ENCODE measurements at places on chromosomes 11 and 22.

DNA sequence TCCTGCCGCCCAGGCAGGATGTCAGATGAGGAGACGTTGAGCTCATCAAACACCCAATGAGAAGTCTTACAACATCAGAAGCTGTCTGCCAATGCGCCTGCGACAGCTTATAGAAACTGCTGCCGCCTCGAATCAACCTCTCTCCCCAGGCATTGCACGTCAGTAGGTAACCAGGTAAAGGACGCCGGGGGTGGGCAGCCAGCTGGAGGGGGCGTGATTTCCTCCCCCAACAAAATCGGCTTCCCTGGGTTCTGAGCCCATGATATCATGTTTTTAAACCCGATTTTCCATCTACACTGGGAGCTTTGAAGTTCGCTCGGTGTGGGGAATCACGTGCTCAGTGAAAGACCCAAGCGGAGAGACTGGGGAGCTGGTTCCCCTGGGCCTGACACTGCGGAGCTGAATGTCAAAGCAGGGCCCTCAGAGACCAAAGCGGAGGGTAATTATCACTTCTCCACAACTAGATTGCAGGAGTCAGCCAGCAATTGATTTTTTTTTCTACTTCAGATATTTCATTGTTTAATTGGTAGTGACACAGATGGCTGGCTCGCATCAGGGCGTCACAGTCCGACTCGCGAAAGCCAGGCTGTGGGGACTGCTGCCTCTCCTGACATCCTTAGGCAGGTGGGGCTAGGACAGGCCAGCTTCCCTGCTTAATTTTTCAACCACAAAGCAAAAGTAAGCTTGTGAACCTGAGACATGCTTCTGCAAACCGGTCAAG, 15.4 kb downstream of the FAM83F start:
- DNase-seq: no peak

DNA sequence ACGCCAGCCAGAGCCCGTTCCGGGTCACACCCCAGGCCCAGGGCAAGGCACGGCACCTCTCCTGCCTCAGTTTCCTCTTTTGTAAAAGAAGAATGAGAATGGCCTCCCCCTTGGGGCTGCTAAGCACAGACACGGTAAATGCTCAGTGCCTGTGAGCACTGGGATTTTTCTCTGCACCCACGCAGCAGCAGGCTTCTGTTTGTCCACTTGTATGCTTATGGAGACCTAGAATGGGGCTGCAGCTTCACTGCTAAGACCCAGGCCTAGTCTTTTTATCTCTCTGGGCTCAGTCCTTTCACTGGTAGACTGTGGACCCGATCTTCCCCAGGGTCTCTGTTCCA, 1327.9 kb downstream of the TBC1D22A start:
- no peak for DNase-seq

DNA sequence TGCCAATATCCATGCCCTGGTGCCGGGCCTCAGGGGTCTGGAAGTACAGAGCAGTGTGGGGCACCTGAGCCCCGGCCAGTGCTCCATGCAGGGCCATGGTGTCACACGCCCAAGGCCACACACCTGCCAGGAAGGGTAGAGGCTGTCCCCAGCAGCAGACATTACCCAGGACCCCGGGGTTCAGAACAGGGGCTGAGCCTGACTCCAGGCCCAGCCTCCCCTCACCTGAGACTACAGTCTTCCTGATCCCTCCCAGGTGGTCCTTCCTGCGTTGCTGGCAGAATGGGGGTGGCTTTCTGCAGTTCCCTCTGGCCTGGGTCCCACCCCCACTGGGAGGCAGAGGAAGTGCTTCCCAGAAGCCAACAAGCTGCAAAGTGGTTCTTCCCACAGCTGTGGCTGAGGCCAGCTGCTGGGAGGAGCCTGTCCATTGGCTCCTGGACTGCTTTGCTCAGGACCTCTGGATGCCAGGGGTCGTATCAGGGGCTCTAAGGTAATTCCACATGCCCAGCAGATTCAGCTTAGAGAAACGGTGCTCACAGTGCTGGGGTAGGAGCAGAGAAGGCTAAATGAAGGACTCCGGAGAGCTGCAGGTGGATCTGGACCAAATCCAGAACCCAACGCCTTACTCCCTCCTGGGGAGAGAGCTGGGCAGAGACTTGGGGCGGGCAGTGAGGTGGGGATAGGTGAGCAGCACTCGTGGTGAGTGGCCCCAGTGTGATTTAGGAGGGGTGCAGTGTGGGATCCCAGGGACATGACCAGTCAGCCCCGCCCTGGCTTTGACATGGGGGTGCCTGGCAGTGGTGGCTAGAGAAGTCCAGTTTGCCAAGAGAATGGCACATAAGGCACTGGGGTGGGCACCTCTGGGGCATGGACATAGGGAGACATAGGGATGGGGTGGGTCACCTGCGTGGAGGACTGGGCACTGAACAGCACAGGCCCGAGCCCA, 12.6 kb downstream of the TCIRG1 start:
- DNase-seq: no peak

GRCh38 chr22:44786610-44787009, 34.2 kb downstream of the ARHGAP8 start:
- no peak for DNase-seq

DNA sequence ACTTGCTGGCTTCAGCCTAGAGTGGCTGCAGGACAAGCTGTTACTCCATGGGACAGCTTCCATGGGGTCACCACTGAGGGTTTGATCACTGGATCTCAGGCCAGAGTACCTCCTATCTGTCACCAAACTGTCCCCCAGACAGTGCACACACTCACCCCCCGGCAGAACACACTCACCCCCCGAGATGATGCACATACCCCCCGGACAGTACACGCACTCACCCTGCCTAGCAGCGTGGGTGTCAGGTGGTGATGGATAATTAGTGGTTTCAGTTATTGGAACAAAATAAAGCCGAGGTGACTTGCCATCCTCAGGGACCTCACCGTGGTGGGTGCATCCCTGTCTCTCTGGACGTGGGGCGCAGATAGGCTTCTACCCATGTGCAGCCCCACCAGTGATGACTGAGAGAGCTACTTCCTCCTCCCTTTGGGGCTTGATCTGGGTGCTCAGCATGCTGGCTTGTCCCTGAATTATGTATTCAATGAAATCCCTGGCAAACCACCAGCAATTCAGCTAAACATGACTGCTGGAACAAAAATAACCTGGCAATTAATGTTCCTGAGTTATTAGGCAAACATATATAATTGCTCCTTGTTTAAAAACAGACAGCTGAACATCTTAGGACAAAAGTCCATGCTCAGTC, 18.9 kb downstream of the TANGO2 start:
- DNase-seq: no peak

DNA sequence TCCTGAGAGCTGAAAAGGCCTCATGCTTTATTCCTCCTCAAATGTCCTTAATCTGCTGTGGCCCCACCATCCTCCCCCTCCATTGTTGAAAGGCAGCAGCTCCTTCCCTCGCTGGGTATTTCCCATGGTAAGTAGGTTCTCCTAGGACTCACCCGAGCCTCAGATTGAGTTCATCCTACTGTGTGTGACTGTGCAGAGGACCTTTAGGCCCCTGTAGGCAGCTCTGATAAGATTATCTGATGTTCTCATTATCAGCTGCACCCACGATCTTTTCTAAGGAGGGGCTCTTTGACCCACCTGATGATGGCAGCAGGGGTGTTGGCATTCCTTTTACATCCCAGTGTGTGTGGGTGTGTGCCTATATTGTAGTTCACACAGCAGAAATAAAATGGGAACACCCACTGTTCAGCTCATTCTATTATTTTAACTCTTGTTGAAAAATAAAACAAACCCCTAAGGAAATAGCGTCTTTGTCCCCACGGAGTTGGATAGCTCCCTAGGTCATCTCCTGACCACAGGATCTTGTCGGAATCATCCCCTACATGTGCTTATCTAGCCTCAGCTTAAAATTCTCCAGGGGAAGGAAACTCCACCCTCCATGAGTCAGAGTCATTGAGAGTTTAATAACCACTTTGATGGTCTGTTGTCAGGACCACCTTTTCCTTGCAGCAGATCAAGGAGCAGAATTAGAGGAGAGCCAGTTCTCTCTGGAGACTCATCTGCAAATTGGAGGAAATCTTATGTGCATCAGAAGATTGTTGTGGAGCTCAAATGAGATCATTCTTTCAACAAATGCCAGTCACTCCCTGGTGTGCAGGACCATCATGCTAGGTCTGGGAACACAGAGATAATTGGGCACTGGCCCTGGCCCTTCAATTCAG, 19.3 kb downstream of the ENDOD1 start:
- no peak for DNase-seq

- DNase-seq: no peak
These were observed 428.8 kb downstream of the DYNC2H1 start for GRCh38 chr11:103537904-103538502.

- DNase-seq: no peak
These were observed 82.8 kb downstream of the BLID start for GRCh38 chr11:122033193-122033592.

DNA sequence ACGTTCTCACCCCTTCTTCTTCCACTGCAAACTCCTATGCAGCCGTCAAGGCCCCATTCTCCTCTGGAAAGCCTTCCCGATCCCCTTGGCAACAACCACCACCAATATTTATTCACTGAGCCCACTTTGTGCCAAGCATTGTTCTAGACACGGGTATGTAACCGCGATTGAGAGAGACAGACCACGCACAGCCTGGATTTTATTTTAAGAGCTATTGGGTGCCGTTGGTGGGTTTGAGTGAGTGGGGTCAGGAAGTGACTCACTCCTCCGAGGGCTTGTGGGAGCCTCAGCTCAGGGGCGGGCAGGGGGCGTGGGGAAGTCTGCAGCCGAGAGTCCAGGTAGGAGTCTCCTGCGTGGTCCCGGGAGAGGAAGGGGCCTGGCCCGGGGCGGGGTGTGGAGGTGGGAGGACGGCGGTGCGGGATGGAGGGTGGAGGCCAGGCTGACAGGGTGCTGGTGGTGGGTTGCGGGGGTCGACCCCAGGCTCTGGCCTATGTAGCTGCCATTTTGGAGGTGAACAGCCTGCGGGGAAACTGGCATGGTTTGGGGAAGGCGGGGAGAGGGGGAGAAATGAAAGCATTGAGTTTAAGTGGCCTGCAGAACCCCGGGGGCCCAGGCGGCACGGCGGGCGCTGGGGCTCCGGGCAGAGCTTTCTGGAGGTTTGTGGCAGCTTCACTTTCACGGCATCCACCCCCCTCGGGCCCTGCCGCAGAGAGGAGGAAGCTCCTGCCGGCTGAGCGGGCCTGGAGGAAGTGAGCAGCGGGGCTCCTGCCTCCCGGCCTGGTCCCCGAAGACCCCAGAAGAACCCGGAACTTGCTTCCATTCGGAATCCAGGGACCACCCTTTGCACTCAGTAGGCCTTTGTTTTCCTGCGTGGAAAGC, 547 bp downstream of the PARVG start:
- DNase-seq: no peak

DNA sequence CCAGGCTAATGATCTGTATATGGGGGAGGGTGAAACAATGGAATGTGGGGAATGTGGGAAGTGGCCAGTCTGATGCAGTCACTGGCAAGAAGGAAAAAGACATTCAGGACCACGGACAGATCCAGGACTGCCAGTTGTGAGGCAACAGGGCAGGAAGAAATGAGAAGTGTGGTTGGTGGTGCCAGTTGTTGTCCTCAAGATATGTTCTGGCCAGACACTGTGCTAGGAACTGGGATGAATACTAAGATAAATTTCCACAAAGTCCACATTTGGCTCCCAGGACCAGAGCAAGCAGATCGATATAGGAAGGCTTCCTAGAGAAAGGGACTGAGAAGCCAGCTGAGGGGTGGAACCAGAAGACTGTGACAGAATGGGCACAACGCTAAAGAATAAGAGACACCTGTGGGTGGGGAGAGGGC, 6.8 kb upstream of the TPBGL start:
- DNase-seq: no peak

DNA sequence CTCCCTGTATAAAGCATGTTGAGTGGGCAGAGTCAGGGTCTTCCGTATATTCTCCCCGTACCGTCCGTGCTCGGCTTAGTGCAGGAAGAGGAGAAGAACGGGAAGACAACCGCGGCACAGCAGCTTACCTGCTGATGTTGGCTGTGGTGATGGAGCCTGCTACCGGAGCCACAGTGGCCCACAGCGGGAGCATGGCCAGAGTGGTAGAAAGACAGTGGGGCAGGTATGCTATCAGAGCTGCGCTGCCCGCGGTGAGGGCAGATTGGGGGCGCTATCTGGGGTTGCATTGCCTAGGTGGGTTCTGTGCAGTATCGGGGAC, 120.7 kb upstream of the VPREB1 start:
- no peak for DNase-seq

GRCh38 chr11:2885017-2885677, 428 bp downstream of the CDKN1C start:
- DNase-seq: no peak

GRCh38 chr11:73218106-73218829, at the start of gene P2RY2:
Gene P2RY2 (plus strand): TSS chr11:73218281. CDS start chr11:73234160, 15,879 bp downstream.
- no peak for DNase-seq

DNA sequence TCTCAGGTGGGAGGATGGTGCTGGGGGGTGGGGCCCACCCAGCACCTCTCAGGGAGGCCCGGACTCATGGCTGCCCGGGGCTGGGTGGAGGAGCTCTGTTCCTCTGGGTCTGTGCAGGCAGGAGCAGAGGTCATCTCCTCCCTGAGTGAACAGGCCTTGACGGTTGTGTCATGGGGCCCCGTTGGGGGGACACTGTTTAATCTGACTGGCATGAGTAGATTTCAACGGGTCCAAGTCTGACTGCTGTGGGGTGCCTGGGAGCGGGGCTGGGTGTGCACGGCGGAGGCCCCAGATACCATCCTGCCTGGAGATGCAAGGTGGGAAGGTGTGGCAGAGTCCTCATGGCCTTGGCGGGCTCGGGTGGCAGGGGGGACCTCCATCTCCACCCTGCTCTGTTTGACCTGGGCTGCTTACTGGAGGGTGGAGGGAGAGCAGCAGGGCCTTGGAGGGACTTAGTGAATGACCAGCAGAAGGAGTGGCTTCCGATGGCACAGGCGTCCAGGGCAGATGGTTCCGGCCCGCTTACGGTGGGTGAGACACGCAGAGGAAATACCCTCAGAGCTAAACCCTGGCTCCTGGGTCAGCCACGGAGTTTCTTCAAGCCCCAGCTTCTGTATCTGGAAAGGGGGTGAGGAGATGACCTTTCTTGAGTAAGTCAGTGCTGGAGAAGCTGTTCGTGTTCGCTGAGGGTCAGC, 48.7 kb downstream of the SMIM38 start:
- no peak for DNase-seq

DNA sequence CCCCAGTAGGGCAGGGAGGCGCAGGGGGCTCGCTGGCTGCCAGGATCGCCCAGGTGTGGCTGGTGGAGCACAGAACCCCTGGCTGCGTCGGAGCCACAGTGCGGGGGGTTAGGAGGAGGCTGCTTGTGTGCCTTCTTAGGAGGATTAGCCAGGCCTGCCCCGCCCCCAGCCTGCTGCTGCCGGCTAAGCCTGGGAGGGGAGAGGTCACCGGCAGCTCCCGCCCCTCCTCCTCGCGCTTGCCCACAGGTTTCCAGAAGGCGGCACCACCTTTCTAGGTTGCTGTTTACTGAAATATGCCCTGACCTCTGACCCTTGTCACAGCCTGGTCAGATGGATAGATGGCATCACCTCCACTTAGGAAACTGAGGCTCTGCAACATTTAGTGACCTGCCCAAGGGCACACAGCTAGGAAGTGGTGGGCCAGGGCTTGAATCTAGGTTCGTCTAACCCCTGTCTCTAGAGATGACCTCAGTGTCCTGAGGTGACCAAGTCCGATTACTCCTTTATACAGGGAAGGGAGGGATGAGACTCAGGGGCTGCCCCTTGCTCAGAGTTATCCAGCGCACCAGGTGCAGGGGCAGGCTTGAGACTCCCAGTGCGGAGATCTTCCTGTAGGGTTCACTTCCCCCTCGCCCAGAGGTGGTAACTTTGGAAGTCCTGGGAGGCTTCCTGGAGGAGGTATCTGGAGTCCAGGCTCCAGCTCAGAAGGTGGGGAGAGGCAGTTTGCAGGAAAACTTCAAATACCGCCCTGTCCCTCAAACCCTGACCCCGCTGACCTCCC, 44.0 kb downstream of the MYO7A start:
- DNase-seq: no peak

- no peak for DNase-seq
These were observed 55.4 kb downstream of the PLEKHA7 start for GRCh38 chr11:16958833-16959232.
